ENCODE measurements at places on chromosomes 6 and 20. TPM values are rescaled to one million over a fixed set of nuclear protein-coding genes. Genes with fewer than 3 reads are reported as not detected.

MYLK2 gene
- not detected for total RNA-seq

ACTL10 gene
- 1.4 TPM for total RNA-seq

DDO gene
- total RNA-seq = 1.3 TPM

TAGAP gene
- total RNA-seq = not detected

TSPO2 gene
- total RNA-seq = not detected

LGSN gene
- total RNA-seq = 0.93 TPM

TRIM40 gene
- not detected for total RNA-seq

ZNF133 gene
- 12.8 TPM for total RNA-seq

SLC17A4 gene
- not detected for total RNA-seq

RALGAPB gene
- total RNA-seq = 19.3 TPM

OOEP gene
- total RNA-seq = 0.23 TPM

COL19A1 gene
- total RNA-seq = under 0.01 TPM

EYS gene
- not detected for total RNA-seq

PET117 gene
- 14.5 TPM for total RNA-seq

PGC gene
- not detected for total RNA-seq

CALHM6 gene
- 0.68 TPM for total RNA-seq

Measured in pericardium fibroblast (primary cell).